ENCODE measurements at places on chromosomes 13 and 19.

DNA sequence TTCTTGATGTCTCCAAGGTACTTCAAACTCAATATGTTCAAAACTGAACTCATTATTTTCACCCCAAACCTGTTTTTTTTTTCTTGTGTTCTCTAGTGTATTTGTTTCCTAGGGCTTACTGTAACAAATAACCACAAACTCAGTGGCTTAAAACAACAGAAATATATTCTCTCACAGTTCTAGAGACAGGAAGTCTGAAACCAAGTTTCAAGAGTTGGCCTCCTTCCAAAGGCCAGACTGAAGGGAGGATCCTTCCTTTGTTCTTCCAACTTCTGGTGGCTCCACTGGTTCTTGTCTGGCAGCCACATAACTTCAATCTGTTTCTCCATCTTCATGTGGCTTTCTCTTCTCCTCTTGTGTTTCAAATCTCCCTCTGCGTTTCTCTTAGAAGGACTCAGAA, 62.0 kb upstream of the PDCD5 start:
- DNase-seq: no peak

DNA sequence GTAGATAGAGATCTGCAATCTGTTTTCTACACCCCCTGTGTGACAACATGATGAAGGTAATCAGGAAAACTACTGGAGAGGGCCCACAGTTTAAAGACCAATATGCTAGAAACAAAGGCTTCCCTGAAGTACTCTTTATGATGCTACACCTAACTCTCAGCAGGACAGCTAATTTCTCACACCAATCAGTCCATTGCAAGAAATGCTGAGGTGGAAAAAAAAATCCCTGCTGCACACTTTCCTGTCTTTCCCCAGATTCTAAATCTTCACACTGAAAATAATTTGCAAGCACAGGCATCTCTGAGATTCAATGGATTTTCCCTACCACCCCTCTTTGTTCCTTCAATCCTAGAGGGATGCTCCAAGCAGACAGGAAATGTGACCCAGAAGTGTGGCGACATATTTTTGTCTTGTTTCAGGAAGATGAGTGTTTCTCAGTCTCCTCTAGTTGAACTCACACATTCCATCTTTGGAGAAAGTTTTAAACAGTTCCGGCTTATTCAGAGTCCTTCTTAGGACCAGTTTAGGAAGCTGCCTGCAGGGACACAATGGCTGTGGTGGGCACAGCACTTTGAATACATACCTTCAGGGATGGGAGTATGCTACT, 671.6 kb downstream of the DIAPH3 start:
- DNase-seq: no peak

DNA sequence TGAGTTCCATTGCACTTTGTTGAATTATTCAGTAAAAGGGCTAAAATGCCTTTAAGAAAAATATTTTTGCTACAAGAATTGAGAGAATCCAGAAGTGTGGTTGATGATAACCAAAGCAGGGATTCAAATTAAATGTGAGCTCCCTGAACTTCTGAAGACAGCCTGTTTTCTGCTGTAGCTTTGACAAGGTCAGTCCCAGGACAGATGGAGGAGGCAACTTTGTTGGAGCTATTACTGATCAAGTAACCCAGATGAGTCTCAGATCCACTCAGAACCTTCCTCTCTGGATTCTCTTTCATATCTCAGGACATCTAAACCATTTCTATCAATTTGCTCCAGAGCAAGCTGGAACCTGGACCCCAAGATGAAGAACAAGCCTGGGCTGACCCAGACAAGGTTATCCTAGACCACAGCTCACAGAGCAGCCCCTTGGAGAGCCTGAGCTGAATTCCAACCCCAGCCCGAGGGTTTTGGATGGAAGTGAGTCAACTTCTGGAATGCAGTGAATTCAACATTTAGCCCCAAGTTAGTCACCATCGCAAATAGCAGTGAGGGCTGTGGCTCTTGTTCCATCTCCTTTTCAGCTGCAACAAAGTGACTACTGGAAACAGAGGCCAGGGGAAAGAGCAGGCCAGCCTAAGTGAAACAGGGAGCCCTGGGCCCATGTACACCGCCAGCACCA, 137.8 kb upstream of the TSC22D1 start:
- no peak for DNase-seq

- no peak for DNase-seq
These were observed 9.6 kb downstream of the STARD13 start for GRCh38 chr13:33275916-33276315.

DNA sequence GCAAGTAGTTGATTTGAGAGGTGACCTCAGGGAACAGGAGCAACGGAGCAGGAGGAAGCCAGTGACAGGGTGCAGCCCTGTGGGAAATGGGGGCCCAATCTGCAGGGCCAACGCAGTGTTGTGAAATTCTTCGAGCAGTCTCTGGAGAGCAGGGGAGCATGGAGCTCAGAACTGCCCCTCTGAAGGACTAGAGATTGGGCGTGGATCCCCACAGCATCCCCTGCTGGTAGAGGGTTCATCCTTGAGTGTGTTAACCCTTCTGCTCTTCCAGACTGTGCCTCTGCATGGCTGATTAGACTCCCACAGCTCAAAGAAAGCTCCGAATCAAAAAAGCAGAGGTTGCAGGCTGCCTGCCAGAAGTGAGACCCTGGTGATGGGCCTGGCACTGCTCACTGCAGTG, 77.9 kb upstream of the UQCRFS1 start:
- no peak for DNase-seq

- peak; percentile 57 for DNase-seq
These were observed 19.6 kb upstream of the B3GNT3 start for GRCh38 chr19:17775245-17775927.

- DNase-seq: no peak
These were observed 11.5 kb downstream of the PODNL1 start for GRCh38 chr19:13926715-13927114.

GRCh38 chr13:98970330-98970729, 7.5 kb downstream of the DOCK9 start:
- DNase-seq: no peak

- DNase-seq: no peak
These were observed 770.8 kb upstream of the SLITRK6 start for GRCh38 chr13:86569974-86570373.

GRCh38 chr13:95420501-95420900, 119.2 kb upstream of the ABCC4 start:
- DNase-seq: no peak

GRCh38 chr19:45355402-45355801, 14.9 kb downstream of the KLC3 start:
- no peak for DNase-seq

DNA sequence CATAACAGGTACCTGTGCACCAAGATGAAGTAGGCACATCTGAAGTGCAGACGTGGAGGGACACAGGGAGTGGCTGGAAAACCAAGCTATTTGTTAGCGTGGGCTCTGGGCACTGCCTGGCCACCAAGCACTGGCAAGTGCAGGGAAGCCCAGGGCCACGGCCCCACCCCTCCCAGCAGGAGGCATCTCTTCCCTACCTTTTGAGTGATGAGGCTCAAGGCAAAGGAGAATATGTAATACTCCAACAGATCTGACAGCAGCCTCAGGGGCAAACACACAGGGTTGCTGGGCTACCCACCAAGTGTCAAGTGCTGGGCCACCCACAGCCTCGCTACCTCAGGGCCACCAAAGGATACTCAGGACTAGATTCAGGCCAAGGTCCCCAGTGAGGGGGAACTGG, 11.6 kb downstream of the TUBA3C start:
- no peak for DNase-seq

GRCh38 chr13:67713571-67713970, 483.4 kb upstream of the PCDH9 start:
- DNase-seq: no peak
